Fibroblast of the aortic adventitia (primary cell): ENCODE measurements at places on chromosomes 12 and 14.

GRCh38 chr14:100346306-100347091 lies 23.4 kb downstream of the SLC25A47 start:
- no peak for DNase-seq

- DNase-seq, result no peak
Measured at GRCh38 chr12:120928864-120929652, 24.9 kb upstream of the SPPL3 start.

DNA sequence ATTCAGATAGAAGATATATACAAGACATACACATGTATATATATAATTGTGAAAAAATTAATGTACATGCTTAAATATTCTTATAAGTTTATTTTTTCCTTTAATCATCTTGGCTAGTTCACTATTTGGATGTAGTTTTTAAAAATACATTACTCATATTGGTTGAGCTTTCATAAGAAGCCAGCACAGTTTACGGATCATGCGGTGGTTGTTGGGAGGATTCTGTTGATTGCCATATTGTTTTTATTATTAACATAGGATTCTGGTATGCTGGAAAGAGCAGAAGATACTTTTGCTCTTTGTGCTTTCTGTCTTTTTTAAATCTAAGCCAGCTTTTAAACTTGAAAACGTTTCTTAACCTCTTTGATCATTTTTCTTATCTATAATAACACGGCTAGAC lies 163.4 kb downstream of the OTOGL start:
- peak; percentile 25 for DNase-seq

DNA sequence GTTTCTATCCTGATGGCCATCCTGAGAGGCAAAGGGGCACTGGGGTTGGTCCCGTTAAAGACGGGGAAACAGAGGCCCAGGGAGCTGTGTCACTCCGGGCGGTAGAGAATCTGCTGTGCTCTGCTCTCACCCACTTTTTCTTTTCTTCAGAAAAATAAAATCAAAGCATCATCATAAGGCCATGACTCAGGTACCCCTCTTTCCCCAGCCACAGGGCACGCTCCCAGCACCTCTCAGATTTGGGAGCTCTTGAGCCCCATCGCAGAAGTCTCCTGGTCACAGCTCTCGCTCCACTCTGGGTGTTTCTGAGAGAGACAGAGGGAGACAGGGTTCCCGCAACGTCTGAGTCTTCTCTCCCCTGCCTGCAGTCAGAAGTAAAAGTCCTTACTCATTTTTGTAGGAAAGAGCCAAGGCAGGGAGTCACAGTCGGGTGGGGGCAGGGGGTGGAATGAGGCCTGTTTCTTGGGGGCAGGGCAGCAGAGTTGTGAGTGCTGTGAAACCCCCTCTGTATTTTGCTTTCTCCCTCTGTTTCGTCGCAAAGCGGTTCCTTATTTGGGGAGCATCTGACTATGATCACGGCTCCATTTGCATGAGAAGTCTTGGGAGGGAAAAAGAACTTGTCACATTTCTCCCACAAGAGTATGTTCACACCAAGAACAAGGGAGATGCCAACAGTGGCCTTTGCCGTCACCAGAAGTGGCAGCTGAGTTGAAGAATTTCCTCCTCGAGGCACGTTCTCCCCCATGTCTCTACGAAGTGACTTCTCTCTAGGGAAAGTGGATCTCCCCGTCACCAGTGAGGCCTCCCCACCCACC lies 139.0 kb downstream of the BCL11B start:
- no peak for DNase-seq

GRCh38 chr14:105867961-105868599 lies 341.7 kb downstream of the TMEM121 start:
- no peak for DNase-seq

DNA sequence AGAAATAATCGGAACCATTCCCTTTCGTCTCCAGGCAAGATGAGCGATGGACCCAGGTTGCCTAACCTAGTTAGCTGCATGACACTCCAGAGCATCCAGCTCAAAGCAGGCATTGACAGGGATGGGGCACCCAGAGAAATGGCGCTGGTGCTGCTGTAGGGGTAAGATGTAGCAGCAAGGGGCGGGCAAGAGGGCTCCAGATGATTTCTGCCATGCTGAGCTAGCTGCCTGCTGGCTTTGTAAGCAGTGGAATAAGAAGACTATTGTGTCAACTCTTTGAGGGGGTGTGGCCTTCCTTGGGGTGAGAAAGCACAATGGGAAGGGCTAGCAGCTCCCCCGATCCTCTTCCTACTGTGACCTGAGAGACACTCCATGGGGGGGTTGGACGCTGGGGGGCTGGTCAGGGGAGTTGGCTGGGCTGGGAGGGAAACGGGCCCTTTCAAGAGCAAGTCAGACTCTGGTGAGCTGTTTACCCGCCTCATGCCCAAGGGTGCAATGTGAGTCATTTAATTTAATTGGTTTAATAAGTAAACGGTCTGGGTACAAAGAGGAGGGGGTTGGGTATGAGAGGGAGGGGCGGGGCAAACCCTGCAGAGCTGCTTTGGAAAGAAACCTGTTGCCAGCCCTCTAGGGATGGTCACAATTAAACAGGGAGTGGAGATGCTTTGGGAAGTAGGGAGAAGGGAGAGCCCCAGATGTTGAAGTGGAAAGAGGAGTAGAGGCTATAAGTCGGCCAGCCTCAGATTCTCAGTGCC lies 50.5 kb downstream of the B4GALNT3 start:
- DNase-seq, result no peak

DNA sequence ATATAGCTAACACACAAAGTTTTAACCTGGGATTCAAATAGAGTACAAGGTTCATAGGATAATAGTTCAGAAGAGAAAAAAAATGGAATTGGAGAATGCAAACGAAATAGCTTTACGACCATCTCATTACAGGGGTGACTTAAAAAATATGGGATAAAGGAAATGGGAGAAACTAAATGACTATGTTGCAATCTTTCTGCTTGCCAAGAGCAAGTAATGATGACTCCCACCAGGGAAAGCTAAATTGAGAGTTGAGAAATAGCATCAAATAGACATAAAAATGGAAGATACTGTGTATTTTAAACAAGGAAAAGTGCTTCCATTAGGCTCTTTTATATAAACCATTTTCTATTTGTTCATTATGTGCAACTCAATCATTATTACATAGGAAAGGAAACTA lies 155.7 kb upstream of the ATXN7L3B start:
- no peak for DNase-seq

DNA sequence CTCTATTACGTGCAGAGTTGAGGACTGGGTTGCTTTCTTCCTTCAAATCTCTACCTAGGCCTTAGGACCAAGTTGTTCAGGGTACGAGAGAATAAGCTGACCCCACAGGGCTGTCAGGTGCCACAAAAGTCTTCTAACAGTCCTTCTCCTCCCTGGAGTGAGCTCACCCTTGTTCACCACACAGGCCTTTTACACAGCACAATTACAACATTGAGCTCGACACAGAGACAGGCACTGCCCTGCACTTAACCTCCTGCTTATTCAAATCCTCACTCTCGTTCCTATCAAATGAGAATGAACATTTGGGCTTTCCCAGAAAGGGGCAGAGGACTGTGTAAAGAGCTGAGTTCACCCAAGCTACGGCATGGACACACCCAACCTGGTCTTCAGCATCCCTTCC lies 2.4 kb downstream of the GALNT6 start:
- DNase-seq, result no peak

DNA sequence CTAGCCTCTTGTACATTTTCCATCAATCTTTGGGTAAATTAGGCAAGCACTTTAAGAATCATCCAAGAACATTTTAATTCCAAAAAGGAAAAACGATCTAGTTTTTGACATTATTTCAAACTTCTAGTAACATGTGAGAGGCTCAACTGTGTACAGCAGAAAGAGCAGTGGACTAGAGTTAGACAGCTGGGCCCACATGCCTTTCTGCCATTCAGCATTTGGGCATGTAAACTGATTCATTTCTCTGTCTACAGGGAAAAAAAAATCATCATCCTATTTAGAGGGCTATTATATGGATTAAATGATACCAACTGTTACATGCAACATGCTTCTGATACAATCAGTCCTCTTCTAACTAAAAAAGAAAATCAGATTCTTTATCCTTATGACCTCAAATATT lies 17.7 kb downstream of the ATP2B1 start:
- no peak for DNase-seq

- no peak for DNase-seq
Measured at GRCh38 chr12:80293347-80293746, 150.7 kb upstream of the PTPRQ start.

- DNase-seq, result peak; percentile 52
Measured at GRCh38 chr12:14410841-14411569, 45.5 kb downstream of the ATF7IP start.

DNA sequence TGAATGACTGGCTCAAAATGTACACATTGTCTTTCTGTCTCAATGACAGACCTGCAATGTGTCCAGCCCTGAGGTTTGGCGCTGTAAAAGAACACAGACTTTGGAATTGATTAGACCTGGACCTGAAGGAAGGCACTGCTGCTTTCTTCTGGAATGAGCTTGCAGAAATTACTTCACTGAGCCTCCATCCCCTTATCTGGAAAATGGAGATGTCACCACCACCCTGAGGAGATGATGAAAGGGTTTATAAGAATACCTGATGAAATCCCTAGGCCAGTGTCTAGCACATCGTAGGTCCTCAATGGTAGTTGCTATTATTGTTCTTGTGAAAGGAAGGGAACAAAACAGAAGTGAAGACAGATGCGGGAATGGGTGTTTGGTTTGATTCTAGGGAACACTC lies 9.7 kb upstream of the WSB2 start:
- no peak for DNase-seq

- DNase-seq, result no peak
Measured at GRCh38 chr12:120988658-120989057, 10.3 kb downstream of the HNF1A start.

GRCh38 chr14:54775486-54776140 lies 127.0 kb downstream of the GCH1 start:
- no peak for DNase-seq

DNA sequence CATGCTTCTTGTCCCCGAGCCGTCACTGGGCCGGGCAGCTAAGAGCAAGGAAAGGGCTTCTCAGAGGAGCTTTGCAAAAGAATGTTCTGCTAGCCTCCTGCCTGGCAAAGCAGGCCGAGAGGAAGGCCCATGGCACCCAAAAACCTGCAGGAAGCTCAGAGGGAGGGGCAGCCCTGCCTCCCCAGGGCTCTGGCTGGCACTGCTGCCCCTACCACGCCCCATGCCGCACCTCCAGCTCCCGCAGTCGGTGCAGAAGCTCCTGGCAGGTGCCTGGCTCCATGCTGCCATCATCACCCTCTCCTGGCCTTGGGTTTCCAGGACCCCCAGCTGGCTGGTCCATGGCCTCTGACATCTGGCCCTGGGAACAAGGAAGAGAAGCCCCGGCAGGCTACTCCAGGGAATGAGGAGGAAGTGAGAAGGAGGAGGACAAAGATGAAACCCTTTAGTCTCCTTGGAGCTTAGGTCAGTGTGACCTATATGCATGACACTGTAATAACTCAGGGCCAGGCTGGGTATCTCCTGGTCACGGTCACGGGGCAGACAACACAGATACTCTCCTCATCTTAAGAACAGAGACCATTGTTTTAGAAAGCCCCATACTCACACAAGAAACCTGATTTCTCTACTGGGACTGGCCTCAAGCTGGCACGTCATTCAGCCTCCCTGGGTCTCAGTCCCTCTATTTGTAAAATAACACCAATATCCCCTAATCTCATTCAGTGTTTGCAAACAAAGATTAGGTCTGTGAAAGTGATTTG lies 24.3 kb downstream of the NCKAP5L start:
- DNase-seq, result no peak

DNA sequence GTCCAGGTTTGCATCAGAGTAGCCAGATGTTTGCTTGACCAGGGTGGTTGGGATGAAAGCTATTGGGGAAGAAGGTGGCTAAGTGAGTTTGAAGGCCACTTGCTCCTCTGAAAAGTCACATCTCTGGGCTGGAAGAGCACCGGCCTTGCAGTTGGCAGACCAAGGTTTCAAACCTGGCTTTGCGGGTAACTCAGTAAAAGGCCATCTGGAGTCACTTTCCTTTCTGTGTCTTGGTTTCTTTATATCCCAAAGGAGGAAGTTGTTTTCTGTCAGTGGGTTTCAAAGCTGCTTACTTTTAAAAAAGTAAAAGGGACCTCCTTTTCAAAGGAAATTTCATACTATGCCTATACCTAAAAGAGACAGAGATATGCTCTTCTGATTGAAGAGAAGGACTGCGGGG lies 26.2 kb upstream of the CMA1 start:
- DNase-seq, result no peak

GRCh38 chr14:53398616-53399015 lies 245.5 kb upstream of the DDHD1 start:
- no peak for DNase-seq

- peak; percentile 49 for DNase-seq
Measured at GRCh38 chr12:2431810-2432209, 363.0 kb upstream of the FKBP4 start.

- DNase-seq, result no peak
Measured at GRCh38 chr14:103867523-103867953, 20.2 kb upstream of the PPP1R13B start.

- peak; percentile 77 for DNase-seq
Measured at GRCh38 chr12:128817111-128818015, 6.4 kb downstream of the SLC15A4 start.

GRCh38 chr12:42789808-42790760 lies 200.5 kb upstream of the PRICKLE1 start:
- peak; percentile 43 for DNase-seq

GRCh38 chr12:121668750-121669520 lies 519 bp downstream of the MORN3 start:
- DNase-seq, result peak; percentile 49

DNA sequence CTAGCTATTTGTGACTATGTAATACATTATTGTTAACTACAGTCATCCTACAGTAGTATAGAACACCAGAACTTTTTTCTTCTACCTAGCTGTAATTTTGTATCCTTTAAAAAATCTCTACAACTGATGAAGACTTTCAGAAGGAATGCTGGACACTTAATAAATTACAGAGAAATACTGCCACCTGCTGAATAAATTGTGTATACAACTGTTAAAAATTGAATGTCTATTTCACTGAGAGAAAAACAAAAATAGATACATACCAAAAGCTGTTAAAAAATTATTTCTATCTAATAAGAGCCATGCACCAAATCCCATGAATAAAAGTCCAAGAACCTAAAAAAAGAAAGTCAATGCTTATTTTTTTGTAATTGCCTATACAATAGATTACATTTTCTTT lies 6.6 kb downstream of the TSPAN19 start:
- DNase-seq, result peak; percentile 61

DNA sequence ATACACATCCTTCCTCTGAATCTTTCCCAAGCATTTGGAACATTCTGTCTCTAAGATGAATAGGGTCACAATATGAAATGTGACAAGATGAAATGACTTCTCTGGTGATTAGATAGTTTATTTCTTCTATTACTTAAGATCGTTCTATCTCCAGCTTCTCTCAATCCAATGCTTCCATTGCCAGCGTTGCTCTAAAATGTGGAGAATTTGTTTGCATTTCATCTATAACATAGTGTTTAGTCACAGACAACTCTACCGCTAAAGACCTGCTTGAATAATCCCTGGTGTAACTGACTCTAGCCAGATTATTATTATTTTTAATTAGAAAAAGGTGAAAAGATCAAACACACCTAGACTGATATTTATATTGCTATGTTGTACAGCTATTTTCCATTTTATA lies 184.7 kb upstream of the PRICKLE1 start:
- DNase-seq, result no peak

- peak; percentile 10 for DNase-seq
Measured at GRCh38 chr12:31316891-31317290, 9.1 kb downstream of the SINHCAF start.
